ENCODE measurements at places on chromosomes 2 and 18. TPM values are rescaled to one million over a fixed set of nuclear protein-coding genes. Genes with fewer than 3 reads are reported as not detected.

DNA sequence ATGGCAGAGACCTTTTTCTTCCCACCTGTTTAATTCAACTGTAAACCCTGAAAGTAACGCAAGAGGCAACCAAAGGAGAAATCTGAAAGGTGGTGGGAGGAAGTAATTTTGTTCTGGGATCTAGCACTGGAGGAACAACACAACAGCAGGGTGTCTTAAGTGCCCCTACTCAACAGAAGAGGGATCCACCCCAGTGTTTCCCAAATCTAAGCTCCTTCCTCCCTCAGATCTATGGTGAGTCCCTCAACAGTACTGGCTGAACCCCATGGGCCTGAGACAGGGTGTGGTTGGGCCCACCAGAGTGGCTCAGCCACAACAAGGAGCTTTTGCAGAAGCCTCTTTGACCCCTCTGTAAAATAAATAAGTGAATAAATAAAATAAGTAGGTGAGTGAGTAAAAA lies 790.3 kb downstream of the ERBB4 start:
- no peak for DNase-seq

- peak; percentile 68 for DNase-seq
Observed at GRCh38 chr2:240954436-240955305, 43.7 kb upstream of the SNED1 start.

- DNase-seq, result peak; percentile 37
Observed at GRCh38 chr2:197705912-197706838, 1.0 kb downstream of the MARS2 start.

- DNase-seq, result no peak
Observed at GRCh38 chr2:42876326-42876751, 84.0 kb upstream of the HAAO start.

DNA sequence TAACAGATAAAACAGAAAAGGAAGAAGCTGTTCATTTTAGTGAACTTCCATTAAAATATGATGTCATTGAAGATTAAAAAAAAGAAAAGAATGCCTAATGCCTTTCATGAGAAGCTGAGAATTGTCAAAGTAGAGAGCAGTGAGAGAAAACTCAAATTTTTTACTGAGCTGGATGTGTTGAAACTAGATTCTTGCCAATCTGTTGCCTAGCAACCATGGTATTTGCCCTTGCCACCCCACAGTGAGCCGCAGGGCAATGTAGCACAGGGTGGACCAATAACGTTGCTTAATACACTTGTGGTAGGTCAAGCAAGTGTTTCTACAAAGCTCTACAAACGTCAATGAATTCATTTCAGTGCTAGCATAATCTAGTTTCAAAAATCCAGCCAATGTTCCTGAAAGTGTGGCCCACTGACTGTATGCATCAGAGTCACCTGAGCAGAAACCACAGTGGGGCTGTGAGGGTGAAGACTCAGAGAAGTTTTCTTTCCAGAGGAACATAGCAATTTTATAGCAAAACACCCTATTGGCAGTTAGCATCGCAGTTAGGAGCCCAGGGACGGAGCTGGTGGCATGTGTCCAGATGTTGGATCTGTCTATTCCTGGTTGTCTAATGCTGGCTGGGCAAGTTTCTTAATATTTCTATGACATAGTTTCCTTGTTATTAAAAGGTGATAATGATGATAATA lies 132.2 kb downstream of the DOCK10 start:
- peak; percentile 65 for DNase-seq

GRCh38 chr2:45759310-45759851 lies 107.9 kb downstream of the PRKCE start:
- peak; percentile 79 for DNase-seq

DNA sequence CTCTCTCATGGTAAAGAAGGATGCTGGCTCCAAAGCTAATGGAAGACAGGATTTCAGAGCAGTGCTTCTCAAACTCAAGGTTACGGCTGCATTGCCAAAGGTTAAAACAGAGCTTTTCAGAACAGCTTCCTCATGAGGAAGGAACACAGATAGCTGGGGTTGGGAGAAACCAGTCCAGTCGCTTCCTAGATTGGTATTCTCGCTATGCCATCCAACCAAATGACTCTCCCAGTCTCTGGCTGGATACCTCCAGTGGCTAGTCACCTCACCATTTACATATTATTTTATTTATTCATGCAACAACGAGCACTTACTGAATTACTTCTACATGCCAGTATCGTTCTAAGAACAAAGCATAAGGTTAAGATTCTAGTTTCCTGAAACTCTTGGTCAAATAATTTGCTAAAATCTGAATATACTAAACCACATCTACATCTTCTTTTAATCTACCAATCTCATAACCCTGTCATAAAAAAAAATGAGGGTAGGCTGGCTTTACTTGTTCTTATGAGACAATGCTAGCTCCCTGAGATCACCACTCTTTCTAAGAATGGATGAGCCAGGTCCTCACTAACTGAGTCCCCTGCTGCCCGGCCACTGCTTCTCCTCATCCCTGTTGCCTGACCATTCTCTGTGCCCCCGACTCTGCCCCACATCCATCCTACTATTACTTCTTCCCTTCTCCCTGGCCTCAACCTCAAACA lies 20.4 kb downstream of the KDSR start:
- no peak for DNase-seq

DNA sequence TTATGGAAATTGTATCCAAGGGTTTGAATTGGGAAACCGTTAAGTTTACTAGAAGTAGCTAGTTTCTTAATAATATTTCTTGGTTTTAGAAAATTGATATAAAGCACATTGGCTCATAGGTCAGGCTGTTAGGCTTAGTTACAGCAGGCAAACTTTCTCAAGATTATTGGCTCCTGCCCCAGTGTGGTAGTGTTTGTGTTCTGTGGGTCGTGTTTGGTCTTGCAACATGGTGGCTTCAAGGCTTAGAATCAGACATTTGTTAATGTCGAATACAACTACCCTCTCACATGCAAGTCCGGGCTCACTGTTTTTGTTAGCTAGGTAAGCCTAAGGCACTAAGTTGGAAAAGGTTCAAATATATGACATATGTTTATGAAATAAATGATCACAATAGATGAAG lies 19.6 kb downstream of the CERS6 start:
- no peak for DNase-seq

DNA sequence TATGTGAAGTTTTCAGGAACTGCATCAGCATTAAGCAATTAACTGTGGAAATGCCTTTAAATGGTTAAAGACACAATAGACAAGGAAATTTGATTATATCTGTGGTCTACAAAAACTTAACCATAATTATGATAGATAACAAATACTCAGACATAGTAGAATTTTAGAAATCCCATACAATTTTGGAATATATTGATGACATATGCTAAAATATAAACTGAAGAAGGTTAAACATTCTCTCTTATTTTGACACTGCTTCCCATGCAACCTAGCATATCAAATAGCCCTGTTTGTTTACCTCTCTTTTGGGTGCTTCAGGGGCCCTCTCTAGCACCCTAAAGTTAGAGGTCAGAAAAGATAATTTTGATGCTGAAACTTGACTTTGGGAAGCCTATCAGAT lies 1274.8 kb upstream of the SLC39A10 start:
- no peak for DNase-seq

GRCh38 chr2:230668939-230669303 lies 43.7 kb upstream of the CAB39 start:
- no peak for DNase-seq

- DNase-seq, result no peak
Observed at GRCh38 chr2:167732326-167732725, 515.1 kb downstream of the STK39 start.

DNA sequence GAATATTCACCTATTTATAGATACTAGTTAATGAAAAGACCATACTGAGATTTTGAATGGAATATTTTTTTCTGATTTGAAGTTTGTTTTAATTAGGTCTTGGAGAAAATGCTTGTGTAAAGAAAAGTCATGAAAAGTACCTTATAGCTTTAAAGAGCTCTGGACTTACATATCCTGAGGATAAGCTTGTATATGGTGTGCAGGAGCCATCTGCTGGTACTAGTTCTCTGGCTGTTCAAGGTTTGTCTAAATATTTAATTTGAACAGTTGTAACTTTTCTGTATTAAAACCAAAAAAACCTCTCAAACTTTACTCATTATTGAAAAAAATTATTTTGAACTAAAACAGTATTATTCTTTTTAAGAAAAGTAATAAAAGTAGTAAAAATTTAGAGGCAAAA lies 50.1 kb downstream of the UBR3 start:
- DNase-seq, result peak; percentile 22

DNA sequence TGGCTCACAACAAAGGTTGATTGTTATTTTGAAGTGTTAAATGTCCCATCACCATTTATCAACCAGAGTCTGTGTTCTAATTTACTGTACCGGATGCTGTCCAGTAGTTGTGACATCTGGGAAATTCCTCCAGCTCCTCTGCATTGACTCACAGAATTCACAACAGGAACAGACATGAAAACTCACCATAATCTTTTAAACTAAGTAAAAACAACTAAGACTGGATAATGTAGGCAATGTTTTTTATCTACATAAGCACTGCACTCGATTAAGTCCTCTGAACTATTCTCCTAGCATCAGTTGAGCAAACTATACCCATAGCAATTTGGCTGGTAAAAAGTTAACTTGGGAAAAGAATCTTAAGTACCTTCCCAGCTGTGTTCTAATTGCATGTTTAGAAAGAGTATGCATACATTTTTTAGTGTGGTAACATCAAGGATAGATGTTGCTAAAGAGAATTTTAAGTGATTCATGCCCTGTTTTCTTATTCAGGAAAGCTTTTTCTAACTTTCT lies 42.9 kb upstream of the MYO1B start:
- DNase-seq, result no peak

DNA sequence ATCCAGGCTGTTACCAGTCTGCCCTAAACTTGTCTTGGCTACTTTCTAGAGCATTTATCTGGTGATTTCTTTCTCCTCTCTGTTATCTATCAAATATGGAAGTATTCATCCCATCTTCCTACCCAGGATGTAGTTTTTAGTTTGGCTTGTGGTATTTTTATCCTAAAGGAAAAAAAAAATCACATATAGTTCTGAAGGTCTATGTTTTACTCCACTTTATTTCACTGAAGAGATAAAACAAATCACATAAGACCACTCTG lies 62.2 kb downstream of the PXDN start:
- DNase-seq, result no peak

DNA sequence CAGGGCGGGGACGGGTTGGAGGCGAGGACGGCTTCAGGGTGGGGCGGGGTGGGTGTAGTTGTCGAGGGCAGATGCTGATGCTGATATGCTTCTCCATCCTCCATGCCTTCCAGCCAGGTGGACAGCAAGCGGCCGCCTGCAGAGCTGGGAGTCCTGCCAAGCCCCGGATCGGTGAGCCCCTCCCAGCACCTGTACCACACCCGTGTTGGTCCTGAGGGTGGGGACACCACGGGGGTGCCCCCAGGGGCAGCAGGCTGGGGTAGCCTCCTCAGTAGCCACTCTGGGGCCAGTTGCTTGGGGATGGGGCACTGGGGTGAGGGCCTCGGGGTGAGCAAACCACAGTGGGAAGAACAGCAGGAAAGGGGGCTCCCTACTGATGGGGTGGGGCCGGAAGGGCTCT lies 2.6 kb downstream of the ANO7 start:
- DNase-seq, result no peak

Gene IL1B
- polyA plus RNA-seq, result 0.25 TPM

Gene TEKT4
- not detected for polyA plus RNA-seq

Gene TXNDC9
- 24.5 TPM for polyA plus RNA-seq

Gene CLEC4F
- 0.21 TPM for polyA plus RNA-seq

Gene CD207
- polyA plus RNA-seq, result 0.33 TPM

Gene MPP4
- 24.4 TPM for polyA plus RNA-seq

Gene AKAIN1
- polyA plus RNA-seq, result not detected

Gene DUSP19
- 0.85 TPM for polyA plus RNA-seq

Gene AGPS
- 9.8 TPM for polyA plus RNA-seq
